ENCODE measurements at places on chromosomes 12 and 14.

GRCh38 chr14:60599727-60600126, 49.5 kb downstream of the SIX1 start:
- no peak for DNase-seq

DNA sequence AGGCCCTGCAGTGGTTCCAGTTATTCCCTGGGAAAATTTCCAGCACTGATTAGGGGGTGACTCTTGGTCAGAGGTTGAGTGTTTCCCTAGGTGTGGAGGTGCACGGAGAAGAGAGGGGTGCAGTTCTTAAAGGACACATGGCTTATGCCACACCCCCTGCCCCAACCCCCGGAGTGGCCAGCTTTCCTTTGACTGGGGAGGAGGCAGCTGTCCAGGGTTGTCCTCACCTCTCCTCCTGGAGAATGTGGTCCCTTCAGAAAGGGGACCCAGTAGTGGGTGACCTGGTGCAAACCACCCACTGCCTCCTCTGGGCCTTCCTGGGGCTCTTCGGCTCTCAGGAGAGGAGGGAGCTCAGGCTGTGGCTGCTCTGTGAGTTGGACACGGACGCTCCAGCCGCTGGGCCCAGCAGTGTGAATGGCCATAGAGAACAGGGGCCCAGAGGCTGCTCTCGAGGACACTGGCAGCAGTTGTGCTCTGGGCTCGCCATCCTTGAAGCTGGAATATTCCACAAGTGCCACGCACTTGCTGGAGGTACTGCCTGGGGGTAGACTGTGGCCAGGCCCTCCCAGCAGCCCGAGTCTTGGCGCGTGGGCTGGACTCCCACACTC, 13.6 kb downstream of the PACS2 start:
- DNase-seq, result no peak

DNA sequence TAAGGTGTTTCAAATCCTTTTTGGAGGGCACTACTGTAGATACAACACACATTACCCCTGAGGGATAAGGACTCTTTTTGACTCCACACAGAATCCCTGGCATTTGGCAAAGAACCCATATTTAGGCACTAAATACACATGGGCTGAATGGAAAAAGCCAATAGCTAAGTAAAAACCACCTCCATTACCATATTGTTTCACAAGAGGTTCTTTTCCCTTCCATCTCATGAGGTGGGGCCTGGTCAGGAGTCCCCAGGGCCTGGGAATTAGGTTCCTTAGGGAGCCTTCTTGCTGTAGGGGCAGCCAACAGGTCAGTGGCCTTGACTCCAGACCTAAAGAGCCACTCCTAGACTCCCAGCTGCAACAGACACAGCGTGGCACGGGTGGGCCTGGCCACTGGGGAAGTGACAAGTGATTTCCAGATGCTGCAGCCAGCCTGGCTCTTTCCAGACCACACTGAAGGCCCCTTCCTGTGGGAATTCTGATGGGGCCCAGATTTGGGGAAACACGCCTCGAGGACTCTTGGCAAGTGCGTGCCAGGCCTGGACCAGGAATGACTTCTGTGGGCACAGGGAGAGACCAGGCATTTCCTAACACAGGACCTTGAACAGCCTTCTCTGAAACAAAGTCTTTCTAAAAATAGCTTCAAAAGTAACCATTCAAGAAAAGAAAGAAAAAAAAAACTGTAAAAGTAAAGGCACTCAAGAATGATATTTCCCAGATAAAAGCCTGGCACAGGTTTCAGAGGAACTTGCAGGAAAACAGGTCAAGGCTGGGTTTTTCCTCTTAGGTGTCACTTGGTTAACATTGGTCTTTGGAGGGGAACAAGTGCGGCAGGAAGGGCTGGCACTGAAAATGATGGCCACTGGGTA, 18.1 kb downstream of the SSH1 start:
- DNase-seq, result no peak

DNA sequence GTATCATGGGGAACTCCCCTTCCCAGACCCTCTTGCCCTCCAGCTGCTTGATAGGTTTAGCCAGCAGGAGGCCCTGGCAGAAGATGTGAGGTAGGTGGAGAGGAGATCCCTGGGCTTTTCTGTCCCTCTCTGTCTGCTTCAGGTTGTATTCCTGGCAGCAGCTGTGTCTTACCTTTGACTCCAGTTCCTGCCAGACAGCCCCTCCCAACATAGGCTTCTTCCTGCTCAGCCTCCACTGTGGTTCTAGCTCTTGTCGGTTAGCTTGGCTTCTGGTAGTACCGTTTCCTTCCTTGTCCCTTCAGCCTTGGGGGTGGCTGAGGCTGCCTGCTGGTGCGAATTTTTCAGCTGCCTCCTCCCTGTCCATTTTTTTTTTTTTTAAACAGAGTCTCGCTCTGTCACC, 215.7 kb upstream of the CRY1 start:
- no peak for DNase-seq

DNA sequence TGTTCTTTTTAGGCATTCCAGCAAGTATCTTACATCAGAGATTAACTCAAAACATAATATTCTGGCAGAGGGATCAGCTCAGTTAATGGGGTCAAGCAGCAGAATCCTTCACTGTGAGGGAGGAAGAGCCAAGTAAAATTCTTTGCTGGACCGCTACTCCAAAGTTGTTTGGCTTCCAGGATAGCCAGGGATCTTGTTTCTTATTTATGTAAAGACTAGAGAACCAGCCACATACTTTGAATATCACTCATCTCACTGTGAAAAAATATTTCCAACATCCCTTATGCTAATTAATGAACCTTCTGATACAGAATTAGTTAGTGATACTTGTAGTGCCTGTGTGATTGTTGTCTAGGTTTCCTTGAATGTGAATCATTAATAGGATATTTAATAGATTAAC, 94.2 kb downstream of the PLEKHA5 start:
- DNase-seq, result no peak

- DNase-seq, result no peak
These were observed 81.9 kb downstream of the CFAP54 start for GRCh38 chr12:96571101-96571862.

DNA sequence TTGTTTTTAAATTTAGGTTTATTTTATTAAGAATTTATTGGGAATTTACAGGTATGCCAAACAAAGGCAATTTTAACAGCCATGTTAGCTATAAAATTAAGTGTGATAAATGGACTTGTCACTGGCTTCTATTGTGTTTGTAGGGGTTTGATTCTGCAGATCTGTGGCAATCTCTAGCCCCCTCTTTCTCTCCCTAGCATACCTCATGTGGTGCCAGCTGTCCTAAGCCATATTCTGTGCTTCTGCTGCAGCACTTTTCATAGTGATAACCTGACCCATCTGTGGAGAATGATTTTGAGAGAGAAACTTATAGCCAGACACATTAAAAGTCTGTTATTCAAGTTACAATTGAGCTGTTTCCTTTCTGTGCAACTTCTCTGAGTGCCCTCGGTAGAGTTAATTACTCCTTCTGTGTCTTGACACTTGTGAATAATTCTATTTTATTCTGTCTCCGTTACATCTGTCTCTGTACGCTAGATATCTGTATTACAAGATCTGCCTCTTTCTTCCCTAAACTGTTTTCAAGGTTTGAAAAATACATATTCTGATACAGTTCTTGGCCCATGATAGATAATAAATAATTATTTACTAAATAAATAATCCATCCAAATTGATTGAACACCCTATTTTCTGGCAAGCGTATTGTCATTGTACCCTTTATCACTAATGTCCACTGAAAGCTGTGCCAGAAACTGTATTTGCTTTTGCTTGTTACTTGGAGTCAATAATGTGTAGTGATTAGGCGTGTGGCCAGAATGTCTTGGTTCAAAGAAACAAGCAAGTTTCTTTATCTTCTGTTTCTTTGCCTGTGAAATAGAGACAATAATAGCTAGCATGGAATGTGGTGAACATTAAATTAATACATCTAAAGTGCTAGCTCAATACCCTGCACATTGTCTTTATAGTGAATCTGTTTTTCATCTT, 40.0 kb downstream of the FRS2 start:
- DNase-seq, result no peak

- no peak for DNase-seq
These were observed 30.1 kb downstream of the CLEC1A start for GRCh38 chr12:10068644-10069043.

DNA sequence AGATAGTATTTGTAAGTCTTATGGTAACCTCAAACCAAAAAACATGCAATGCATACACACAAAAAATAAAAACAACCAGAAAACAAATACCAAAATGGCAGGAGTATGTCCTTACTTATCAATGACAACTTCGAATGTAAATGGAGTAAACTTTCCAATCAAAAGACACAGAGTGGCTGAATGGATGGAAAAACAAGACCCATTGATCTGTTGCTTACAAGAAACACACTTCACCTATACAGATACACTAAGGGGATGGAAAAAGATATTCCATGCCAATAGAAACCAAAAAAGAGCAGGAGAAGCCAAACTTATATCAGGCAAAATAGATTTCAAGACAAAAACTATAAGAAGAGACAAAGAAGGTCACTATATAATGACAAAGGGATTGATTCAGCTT, 8.7 kb upstream of the DCAF5 start:
- no peak for DNase-seq

GRCh38 chr12:90455756-90456155, 499.2 kb downstream of the CCER1 start:
- no peak for DNase-seq

DNA sequence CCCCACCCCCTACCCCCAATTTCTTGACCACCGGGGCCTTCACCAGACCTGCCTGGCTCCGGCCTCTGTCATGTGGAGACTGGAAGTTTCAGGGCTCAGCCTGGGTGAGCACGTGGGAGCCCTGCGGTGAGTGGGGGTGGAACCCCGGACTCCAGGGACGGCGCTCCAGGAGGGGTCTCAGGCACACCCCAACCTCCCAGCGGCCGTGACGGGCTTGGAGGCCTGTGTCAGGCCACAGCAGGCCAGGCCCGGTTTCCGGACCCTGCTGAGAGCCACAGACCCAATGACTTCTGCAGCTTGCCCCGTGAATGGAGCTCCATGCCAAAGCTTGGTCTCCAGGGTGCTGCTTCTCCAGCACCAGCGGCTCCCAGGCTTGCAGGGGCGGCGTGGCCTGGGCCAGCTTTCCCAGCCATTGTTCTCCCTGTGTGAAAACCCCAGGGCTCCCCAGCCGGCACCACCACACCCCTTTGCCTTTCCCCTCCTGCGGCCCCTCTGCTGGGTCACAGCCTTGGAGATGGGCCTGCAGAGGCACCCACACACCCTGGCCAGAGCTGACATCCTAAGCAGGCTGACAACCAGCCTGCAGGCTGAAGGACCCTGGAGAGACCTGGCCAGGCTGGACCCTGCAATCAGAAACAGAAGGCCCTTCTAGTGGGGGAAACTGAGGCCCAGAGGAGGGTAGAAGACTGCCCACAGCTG, 186.2 kb upstream of the C14orf180 start:
- no peak for DNase-seq

GRCh38 chr12:1830401-1830845, 10.1 kb downstream of the LRTM2 start:
- DNase-seq, result no peak

GRCh38 chr14:61470261-61470960, 149.0 kb downstream of the PRKCH start:
- no peak for DNase-seq

DNA sequence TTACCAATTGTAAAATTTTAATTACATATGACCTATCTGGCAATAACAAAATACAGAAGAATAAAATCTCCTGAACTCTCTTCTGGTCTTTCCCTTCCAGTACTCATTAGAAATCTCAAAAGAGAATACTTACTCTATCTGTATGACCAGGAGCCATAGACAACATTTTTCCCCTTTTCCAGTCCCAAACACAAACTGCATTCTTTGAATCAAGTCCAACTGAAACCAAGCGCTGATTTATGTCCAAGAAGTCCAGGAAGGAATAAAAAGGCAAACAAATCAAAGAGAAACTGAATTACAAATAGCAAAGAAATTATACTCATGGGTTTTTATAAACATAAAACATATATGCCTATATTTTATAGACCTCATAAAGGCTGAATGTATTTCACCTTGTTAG, 46.7 kb downstream of the EML5 start:
- no peak for DNase-seq

DNA sequence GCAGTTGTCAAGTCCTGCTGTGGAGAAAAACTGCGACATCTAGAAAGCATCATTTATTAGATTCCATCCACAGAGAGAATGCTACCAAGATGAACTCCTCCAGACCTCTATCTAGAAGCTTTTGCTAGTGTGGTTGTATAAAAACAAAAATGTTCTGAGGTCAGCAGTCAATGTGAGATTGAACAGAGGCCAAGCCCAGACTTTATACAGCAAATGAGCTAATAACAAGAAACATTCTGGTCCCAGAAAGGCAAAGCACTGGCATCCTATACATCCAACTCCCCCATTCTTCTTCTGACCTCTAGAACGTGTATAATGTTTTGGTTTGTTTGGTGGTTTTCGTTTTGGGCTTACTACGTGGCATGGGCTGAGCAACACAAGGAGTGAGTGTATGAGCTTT, 26.7 kb upstream of the RIN3 start:
- DNase-seq, result no peak

DNA sequence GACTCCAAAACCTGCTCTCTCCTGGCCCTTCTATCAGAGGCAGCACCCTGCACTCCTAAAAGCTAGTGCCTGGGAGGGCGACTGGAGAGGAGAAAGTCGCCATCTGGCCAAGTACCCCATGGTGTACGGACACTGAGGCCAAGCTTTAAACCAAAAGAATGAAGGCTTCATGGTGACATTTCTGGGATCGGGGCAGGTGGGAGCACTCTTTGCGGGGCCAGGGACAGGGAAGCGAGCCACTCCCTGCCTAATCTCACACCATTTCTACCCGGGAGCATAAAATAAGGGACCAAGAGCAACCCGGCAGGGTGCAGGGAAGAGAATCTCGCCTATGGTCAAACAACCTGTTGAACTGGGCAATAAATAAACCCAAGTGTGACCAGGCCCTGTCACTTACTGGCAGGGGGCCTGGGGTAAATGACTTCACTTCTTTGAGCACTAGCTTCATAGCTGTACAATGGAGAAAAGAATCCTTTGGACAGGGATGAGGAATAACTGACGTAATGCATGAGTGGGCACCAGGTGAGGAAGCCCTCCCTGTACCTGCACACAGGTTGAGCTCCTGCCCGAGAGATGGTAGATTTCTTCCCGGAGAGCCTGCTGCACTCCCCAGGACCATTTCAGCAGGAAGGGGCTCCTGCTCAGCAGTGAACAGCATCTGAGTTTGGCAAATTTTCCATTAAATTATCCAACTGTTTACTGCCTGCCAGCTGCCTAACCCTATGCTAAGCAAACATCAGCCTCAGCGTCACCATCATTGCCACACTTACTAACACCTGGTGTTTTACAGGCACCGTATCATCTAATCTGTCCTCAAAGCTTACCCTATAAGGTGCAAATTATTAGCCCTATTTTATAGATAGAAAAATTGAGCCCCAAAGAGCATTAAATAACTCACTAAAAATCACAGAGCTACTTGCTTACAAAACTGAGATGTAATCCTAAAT, 2.0 kb downstream of the SERPINA1 start:
- DNase-seq, result no peak

DNA sequence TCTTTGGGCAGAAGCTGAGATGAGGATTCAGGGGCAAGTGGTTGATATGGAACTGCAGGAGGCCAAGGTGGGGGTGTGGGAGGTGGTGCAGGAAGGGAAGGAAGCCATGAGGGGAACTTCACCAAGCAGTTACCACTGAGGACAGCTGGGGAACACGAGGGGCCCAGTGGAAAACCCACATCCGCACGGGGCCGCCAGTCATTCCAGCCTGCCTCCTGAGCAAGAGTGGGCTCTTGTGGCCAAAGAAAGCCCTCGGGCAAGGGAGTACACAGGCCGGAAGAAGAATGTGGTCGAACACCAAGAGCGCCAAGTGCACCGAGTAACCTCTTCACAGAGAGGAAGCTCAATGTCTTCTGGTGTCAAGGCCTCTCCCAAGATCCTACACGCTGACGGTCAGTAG, 252.2 kb upstream of the FOXN3 start:
- no peak for DNase-seq

Measured in stimulated activated CD8-positive, alpha-beta memory T cell treated with anti-CD3 and anti-CD28 coated beads, Interleukin-4, amount 100 ng/mL, for 4 hours (primary cell).